ENCODE measurements at places on chromosomes 6 and 20. TPM values are rescaled to one million over a fixed set of nuclear protein-coding genes. Genes with fewer than 3 reads are reported as not detected.
A peak's percentile ranks its signal among the peaks of the same experiment; 100 is the strongest.

DNA sequence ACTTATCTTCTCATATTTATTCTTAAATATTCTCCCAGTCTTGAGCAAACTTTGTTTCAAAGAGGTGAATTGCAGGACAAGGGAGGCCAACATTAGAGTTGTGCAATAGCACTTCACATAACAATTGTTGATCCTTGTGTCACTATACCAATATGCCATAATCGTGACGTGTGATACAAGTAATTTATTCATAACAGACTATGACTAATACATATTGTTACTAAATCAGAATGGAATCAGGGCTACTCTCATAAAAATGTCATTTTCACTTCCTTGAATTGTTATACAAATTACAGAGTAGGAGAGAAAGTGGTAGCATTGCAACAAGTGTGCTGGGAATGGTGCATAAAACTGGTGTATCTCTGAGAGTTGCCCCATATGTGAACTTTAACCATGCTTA lies 37.2 kb upstream of the PLCB1 start:
- DNase-seq, result peak; percentile 58

DNA sequence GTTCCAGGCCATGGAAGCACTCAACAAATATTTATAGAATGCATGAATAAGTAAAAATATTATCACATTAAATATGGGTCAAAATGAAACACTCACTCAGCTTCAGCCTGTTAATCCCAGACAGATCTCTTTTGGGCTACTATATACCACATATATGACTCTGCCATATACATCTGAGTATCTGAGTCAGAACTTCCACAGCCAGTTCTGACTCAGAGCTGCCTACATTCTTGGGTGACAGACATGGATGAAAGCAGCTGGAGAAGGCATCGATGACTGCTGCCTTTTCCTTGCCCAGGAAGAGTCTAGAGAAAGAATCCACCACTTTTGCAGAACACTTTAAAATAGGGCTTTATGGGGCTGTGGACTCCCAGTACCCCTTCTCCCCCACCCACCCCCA lies 11.5 kb upstream of the PDYN start:
- no peak for DNase-seq

- DNase-seq, result peak; percentile 84
Measured at GRCh38 chr6:157682856-157683481, 140.1 kb upstream of the SNX9 start.

GRCh38 chr6:22095836-22096235 lies 201.0 kb downstream of the PRL start:
- DNase-seq, result peak; percentile 67

- DNase-seq, result no peak
Measured at GRCh38 chr6:157600807-157601206, 219.8 kb downstream of the ZDHHC14 start.

DNA sequence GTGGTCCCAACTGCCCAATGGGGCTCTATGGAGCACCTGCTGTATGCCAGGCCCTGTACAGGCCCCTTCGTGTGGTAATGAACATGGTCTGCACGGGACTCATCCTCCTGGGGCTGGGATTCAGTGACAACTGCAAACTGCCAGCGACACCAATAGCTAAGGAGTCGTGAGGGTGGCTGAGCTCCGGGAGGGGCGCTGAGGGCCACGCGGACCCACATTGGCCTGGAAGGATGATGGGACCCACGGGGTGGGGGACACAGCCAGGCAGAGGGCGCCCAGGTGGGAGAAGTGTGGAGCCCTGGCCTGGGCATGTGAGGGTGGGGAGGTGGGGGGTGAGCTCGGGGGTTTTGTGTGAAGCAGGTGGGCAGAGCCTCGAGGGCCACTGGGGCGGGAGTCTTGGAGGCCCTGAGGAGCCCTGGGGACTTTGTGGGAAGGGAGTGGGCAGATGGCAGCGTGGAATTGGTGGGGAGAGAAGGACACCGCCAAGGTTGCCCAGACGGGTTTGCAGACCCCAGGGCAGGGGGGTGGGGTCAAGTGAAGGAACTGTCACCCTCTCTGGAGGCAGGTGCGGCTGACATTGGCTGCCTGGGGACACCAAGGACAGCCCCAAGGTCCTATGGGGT lies 22.5 kb downstream of the GATA5 start:
- DNase-seq, result no peak

DNA sequence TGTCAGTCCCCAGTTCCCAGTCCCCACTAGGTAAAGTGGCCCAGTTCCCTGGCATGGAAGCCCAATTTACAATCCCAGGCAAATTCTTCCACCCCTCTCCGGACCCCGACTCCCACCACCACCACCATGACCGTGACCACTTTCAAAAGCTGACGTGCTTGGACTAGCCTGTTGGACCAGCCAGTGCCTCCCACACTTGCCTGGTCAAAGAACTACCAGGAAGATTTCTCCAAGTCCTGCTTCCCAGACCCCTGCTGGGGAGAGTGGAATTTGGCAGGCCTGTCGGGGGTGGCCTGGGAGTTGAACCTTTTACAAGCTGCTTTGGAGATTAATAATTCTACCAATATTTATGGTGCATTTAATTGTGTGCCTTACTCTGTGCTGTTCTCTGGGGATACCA lies 1.4 kb upstream of the PTPRT start:
- no peak for DNase-seq

GRCh38 chr6:104526376-104526775 lies 333.3 kb downstream of the HACE1 start:
- peak; percentile 54 for DNase-seq

- no peak for DNase-seq
Measured at GRCh38 chr20:45823949-45824835, 2.9 kb downstream of the TNNC2 start.

- no peak for DNase-seq
Measured at GRCh38 chr6:158269657-158270056, 42.6 kb upstream of the TULP4 start.

DNA sequence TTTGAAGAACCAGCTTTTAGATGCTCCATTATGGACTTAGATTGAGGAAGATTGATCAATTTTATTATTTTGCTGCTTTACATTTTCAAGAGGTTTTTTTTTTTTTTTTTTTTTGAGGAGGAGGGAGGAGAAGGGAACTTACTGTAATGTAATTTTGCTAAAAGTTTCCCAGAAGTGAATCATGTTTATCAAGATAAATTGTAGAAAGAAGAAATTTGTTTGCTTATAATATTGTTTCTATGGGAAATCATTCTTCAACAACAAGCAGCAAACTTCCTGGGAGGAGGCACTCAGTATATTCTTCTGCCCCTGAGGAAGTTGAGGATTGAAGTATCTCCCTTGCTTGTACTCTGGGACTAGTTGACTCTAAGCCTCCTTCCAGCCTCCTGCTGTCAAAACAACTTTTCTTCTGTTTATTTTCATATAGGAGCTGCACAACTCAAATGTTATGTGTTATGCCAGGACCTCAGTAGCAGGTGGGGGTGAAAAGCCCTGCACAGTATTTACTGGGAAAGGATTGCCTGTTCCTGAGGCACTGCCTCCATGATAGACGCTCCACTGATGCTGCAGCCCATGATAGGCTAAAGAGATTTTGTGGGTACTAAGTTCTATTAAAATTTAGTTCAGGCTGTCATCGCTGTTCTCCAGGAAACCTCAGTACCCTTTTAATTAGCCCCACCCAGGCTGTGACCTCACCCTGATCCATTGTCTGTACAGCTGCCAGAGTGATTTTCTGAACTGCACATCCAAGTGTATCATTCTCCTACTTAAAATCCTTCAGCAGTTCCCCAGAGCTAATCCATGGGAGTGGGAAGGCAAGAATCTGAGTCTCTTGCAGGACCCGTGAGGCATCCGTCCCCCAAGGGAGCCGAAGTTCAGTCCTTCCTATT lies 51.9 kb downstream of the CARMIL1 start:
- DNase-seq, result no peak

- DNase-seq, result no peak
Measured at GRCh38 chr6:67883500-67884366, 751.3 kb upstream of the ADGRB3 start.

- DNase-seq, result no peak
Measured at GRCh38 chr6:80215063-80215462, 108.6 kb downstream of the BCKDHB start.

GRCh38 chr6:32255199-32256153 lies 31.6 kb upstream of the NOTCH4 start:
- DNase-seq, result peak; percentile 89

DNA sequence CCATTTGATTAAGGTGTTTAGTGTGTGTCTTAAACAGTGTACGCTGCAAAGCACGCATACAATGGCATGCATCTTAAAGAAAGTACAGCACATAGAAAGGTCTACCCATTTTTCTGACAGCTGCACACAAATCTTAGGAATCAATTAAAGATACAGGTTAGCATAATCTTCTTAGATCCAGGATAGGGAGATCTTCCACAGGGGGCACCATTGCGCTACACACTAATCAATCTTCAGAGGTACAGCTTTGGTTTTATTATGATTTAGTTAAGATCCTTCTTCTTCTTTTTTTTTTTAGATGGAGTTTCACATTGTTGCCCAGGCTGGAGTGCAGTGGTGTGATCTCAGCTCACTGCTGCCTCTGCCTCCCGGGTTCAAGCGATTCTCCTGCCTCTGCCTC lies 63.7 kb upstream of the BEND3 start:
- peak; percentile 13 for DNase-seq

- no peak for DNase-seq
Measured at GRCh38 chr6:1757131-1757530, 147.4 kb downstream of the FOXC1 start.

DNA sequence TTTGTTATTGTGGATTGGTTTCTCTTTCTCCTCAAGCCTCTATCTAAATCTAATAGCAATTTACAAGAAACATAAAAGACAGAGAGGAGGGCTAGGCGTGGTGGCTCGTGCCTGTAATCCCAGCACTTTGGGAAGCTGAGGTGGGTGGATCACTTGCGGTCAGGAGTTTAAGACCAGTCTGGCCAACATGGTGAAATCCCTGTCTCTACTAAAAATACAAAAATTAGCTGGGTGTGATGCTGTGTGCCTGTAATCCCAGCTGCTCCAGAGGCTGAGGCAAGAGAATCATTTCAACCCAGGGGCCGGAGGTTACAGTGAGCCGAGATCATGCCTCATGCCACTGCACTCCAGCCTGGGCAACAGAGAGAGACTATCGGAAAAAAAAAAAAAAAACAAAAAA lies 46.6 kb downstream of the SLC2A12 start:
- DNase-seq, result peak; percentile 68

DNA sequence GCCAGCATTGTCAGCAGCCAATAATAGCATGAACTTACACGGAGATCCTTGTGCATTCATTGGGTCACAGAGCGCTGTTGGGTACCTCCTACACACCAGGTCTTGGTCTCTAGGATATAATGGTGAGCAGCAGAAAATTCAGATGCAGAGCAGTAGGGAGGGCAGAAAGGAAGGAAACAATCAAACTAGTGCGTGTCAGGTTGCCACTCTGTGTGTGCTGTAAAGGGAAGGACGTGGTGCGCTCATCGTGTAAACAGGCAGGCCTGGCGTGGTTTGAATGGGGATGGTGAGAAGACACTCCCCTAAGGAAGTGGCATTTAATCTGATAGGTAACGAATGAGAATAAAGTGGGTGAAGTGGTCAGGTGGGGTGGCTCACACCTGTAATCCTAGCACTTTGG lies 336.4 kb downstream of the CDH26 start:
- no peak for DNase-seq

DNA sequence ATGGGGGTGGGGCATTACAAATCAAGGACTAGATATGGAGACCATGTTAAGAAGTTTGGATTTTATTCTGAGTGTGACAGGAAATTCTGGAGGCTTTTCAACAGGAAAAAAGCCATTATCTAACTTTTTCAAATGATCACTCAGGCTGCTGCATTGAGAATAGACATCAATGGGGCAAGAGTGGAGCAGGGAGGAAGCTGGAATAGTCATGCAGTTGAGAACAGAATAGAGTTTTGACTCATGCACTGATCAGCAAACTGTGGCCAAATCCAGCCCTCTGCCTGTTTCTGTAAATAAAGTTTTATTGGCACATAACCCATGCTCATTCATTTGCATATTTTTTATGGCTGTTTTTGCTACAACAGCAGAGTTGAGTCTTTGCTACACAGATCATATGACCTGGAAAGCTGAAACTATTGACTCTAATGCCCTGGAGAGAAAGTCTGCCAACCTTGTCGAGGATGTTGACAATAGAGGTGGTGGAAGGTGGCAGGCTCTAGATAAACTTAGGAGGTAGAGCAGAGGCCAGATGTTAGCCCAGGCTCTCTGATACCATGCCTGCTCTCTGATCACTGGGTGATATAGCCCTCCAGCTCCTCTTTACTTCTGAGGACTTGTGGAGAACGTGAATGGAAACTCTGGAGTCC lies 441.8 kb downstream of the PTPRT start:
- DNase-seq, result no peak

GRCh38 chr20:35004051-35004725 lies 48.5 kb downstream of the MYH7B start:
- DNase-seq, result no peak

- DNase-seq, result no peak
Measured at GRCh38 chr6:13049666-13050254, 278.6 kb downstream of the TBC1D7 start.

- DNase-seq, result no peak
Measured at GRCh38 chr20:1952737-1953530, 40.9 kb downstream of the PDYN start.

DNA sequence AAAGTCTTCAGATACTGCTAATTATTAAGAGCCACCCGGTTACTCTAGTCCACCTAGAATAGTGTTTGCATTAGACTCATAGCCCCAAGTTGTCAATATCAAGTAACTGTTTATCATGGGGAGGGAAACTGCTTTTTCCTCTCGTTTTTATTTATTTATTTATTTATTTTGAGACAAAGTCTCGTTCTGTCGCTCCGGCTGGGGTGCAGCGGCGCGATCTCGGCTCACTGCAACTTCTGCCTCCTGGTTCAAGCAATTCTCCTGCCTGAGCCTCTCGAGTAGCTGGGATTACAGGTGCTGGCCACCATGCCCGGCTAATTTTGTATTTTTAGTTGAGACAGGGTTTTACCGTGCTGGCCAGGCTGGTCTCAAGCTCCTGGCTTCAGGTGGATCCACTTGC lies 16.1 kb upstream of the CCDC170 start:
- no peak for DNase-seq

DNA sequence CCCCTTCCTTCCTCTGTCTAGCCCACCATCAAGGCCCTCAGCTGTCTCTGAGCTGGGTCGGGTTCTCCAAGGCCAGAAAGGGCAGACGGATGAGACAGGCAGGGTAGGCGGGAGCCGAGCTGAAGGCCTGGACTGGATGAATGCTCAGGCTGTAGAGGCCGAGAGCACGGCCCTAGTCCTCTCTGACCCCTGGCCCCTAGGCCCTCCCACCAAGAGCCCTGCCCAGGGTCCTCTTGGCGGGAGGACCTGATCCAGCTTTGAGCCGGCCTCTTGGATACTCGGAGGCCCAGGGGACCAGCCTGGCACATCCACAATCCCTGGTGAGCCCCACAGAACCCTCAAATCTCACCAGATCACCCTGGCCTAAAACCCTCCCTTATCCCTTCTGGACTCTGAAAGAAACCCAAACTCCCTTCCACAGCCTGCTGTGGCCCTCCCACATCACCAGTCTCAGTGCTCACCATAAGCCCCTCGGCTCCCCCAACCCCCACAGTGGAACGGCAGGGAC lies 8.2 kb downstream of the ADISSP start:
- DNase-seq, result no peak

Gene PBOV1
- not detected for total RNA-seq

Gene RWDD2A
- 4.2 TPM for total RNA-seq

Gene NUS1
- total RNA-seq, result 26.8 TPM

Gene PLCG1
- total RNA-seq, result 60.9 TPM

Measured in fibroblast of villous mesenchyme (primary cell).